Stomach (tissue), 19 donors: ENCODE measurements at places on chromosomes 7 and 10. TPM values are rescaled to one million over a fixed set of nuclear protein-coding genes. Genes with fewer than 3 reads are reported as not detected.

TMEM130 gene
- total RNA-seq = 4.1 TPM

GPC2 gene
- not detected for total RNA-seq

ADCY1 gene
- 1.7 TPM for total RNA-seq

- H3K4me1 ChIP-seq = no peaks in the 10 kb centered on the region
- no peak for DNase-seq
Measured at GRCh38 chr7:129462420-129462819, 28.2 kb downstream of the STRIP2 start.

DNA sequence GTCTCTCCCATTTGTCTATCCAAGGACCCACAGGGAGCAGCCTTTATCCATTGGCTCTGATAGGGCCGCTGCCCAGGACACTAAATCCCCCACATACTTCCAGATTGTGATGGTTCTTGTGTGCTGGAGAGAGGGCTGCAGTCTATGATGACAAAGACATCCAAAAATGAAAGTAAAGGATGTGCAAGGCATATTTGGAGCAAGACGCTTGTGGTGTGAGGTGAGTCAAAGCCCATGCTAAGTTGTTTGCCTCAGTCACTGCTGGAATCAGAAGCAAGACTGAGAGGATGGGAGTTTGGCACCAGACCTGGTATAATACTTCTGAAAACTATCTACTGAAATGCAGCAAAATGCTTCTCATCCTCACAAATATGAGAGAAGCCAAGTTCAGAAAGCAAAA lies 22.7 kb downstream of the ZNF22 start:
- no peak overlapping the region for H3K27ac ChIP-seq
- H3K27me3 ChIP-seq = no peaks in the 10 kb centered on the region
- DNase-seq = no peak
- H3K4me3 ChIP-seq = no peak overlapping the region

DNA sequence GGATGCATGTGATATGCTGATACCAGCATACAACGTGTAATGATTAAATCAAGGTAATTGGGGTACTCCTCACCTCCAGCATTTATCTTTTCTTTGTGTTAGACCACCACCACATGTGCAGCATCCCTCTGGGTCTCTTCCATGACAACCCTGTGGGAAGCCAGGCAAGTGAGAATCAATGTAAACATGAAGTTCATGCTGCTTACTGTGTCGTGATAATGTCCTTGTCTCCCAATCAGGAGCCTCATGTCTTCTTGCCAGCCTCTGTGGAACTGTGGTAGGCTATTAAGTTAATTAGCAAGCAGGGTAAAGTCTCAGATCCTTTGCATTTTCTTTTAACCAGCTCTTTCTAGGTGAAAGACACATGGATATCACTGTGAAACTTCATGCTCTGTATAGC lies 126.7 kb downstream of the TES start:
- DNase-seq = no peak
- H3K4me1 ChIP-seq = peaks cover 31% of the 10 kb centered on the region
- H3K4me3 ChIP-seq = no peak overlapping the region
- H3K36me3 ChIP-seq = no peaks in the 10 kb centered on the region

CROT gene
- 20.4 TPM for total RNA-seq

COL28A1 gene
- 5.7 TPM for total RNA-seq
